ENCODE measurements at places on chromosomes 12 and 14. TPM values are rescaled to one million over a fixed set of nuclear protein-coding genes. Genes with fewer than 3 reads are reported as not detected.

Gene ASB2
- total RNA-seq: not detected

Gene CBX5
- total RNA-seq: 25.7 TPM

Gene MYO1H
- total RNA-seq: not detected

Gene LRP1-AS
- total RNA-seq: not detected

Gene DIO3
- total RNA-seq: not detected

Gene ACVRL1
- total RNA-seq: 0.61 TPM

All from hair follicular keratinocyte (primary cell).